ENCODE measurements at places on chromosomes 1 and 21.

- DNase-seq, result no peak
These were observed 206.2 kb upstream of the ADAMTS5 start for GRCh38 chr21:27173053-27173452.

- no peak for DNase-seq
These were observed 21.8 kb downstream of the TRPM2 start for GRCh38 chr21:44375281-44375651.

GRCh38 chr1:222346955-222347354 lies 200.9 kb downstream of the HHIPL2 start:
- no peak for DNase-seq

GRCh38 chr1:44417351-44418021 lies 12.4 kb downstream of the RNF220 start:
- DNase-seq, result peak; percentile 51

- DNase-seq, result no peak
These were observed 16.1 kb downstream of the SMYD2 start for GRCh38 chr1:214296860-214297745.

Data from caudate nucleus (tissue), 63 donors.